ENCODE measurements at places on chromosomes 5 and 9.

DNA sequence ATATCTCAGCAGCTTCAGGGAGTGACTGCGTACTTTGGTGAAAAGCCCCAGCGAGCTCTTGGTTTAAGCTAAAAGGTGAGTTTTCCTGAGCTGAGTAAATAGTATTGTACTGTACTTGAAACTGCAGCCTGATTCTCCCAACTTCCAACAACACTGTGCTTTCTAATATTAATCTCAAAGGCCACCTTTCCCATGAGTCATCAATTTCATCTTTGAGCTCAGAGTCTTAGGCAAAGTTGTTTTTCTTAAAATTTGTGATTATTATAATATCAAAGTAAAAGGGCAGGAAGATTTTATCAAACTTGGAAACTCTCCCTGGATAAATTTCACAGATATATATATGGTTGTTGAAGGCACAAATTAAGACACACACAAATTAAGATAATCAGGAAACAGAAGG lies 51.0 kb downstream of the TRPC7 start:
- DNase-seq: no peak

- no peak for DNase-seq
Measured at GRCh38 chr5:116536316-116537083, 38.1 kb downstream of the SEMA6A start.

- DNase-seq: no peak
Measured at GRCh38 chr5:51399643-51400006, 16.4 kb downstream of the ISL1 start.

DNA sequence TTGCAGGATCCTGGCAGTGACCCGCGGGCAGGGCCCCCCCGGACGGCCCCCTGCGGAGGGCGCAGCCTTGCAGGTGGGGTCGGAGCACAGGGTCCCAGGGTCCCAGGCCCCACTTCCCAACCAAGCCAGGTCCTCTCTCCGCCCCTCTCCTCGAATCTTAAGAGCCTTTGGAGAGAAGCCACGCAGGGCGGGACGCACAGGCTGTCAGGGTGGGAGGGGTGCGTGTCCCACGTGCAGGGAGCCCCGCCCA lies 18.4 kb upstream of the EGFL7 start:
- DNase-seq: no peak

DNA sequence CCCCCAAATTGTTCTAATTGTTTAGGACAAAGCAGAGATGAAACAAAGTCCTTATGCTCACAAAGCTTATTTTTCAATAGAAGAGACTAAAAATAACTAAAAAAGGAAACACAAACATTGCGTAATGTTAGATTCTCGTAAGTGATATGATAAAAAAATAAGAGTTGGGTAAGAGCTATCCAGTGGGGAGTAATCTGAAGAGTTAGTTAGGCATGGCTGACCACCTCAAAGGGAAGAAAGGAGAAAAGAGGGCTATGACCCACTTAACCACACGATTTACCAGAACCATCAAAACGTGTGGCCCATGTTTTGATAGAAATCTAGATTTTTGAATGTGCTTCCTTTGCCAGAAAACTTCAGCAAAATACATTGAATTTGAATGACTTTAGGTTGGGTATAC lies 1296.8 kb upstream of the NUDT12 start:
- no peak for DNase-seq

- DNase-seq: no peak
Measured at GRCh38 chr9:70639853-70640814, 225.7 kb upstream of the KLF9 start.

DNA sequence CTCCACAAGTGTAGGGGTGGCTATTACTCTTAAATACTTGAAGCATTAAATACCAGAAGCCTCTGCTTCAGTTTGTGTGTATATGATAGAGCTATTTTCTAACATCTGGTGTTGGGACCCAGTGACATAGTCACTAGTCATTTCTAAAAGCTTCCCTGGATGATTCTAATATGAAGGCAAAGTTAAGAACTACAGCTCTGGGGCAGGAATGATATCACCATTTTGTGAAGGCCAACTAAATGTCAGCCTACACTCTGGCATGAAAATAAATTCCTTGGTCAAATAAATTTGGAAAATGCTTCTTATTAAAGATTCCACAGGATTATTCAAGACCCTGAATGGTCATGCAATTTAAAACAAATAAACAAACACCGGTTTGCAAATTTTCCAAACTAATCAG lies 197.7 kb downstream of the PLK2 start:
- DNase-seq: no peak

- DNase-seq: no peak
Measured at GRCh38 chr5:128684961-128685360, 146.9 kb upstream of the FBN2 start.

DNA sequence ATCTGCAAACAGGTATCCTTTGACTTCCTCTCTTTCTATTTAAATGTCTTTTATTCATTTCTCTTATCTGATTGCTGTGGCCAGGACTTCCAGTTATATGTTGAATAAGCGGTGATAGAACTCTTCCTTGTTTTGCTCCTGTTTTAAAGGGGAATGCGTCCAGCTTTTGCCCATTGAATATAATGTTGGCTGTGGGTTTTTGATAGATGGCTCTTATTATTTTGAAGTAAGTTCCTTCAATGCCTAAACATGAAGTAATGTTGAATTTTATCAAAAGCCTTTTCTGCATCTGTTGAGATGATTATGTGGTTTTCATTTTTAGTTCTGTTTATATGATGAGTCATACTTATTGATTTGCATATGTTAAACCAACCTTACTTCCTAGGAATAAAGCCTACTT lies 300.5 kb upstream of the CTNND2 start:
- no peak for DNase-seq

GRCh38 chr9:130938652-130939404 lies at the start of gene FIBCD1:
Gene FIBCD1, minus strand, starts transcription at chr9:130939247. Its CDS starts 640 bp downstream, at chr9:130938607.
- DNase-seq: no peak

DNA sequence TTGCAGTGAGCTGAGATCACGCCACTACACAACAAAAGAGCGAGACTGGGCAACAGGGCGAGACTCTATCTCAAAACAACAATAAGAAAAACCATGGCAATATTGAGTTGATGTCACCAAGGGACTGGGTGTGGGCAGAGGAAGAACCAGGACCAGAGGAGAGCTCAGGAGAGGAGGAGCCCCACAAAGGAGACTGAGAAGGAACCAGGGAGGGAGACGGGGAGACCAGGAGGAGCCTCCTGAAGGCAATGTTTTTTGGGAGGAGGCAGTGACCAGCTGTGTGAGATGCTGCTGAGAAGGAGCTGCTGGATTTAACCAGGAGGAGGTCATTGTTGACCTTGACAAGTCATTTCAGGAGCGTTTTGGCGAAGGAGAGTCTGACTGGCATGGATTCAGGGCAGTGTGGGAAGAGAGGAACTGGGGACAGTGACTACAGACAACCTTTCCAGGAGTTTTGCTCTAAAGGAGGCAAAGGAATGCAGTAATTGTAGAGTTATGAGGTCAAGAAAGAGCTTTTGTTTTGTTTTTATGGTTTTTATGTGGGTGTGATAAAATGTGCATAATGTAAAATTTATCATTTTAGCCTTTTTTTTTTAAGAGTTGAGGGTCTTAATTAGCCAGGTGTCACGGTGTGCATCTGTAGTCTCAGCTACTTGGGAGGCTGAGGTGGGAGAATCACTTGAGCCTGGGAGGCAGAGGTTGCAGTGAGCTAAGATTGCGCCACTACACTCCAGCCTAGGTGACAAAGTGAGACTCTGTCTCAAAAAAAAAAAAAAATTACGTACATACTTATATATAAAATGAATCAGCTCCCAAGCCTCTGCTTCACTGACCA lies 17.9 kb downstream of the TRUB2 start:
- DNase-seq: no peak

- DNase-seq: no peak
Measured at GRCh38 chr9:16282216-16282615, 588.3 kb downstream of the BNC2 start.

DNA sequence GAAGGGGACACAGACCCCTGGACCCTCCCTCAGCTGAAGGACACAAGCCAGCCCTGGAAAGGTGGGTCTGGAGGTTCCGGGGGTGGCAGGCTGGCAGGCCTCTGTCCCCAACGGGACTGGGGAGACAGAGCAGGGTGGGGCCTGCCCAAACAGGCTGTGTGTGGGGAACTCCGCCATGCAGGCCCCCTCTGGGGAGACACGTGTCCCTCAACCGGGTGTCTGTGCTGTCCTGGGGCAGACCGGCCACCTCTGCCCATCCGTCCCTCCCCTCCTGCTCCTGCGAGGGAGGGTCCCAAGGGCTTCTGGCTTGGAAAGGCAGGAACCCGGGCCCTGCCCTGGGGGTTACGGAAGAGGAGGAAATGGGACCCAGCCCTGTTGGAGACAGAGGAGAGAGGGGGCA lies 1.4 kb downstream of the SLC34A3 start:
- DNase-seq: no peak

GRCh38 chr9:87643107-87643650 lies 82.7 kb upstream of the CTSL start:
- no peak for DNase-seq

- no peak for DNase-seq
Measured at GRCh38 chr5:82413302-82414040, 135.3 kb upstream of the RPS23 start.

- DNase-seq: no peak
Measured at GRCh38 chr9:18666348-18666747, 192.4 kb downstream of the ADAMTSL1 start.

DNA sequence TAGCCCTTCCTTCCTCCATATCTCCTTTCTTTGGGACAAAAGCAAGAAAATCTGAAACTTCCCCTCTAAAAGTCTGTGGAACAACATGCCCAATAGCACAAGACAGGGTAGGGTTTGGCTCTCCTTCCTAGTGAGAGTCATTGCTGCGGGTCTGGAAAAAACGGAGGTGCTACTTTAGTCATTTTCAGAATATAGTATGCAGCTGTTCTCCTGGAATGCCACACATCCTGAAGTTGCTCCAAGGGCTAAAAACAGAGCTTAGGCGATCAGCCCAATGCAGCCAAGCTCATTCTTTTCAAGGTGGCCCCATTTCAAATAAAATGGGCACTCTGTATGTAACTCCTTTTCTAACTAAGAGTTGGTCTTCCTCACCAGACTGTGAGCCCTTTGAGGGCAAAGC lies 39.5 kb upstream of the MYOT start:
- DNase-seq: no peak

GRCh38 chr5:133524666-133525065 lies 87.7 kb downstream of the FSTL4 start:
- no peak for DNase-seq

DNA sequence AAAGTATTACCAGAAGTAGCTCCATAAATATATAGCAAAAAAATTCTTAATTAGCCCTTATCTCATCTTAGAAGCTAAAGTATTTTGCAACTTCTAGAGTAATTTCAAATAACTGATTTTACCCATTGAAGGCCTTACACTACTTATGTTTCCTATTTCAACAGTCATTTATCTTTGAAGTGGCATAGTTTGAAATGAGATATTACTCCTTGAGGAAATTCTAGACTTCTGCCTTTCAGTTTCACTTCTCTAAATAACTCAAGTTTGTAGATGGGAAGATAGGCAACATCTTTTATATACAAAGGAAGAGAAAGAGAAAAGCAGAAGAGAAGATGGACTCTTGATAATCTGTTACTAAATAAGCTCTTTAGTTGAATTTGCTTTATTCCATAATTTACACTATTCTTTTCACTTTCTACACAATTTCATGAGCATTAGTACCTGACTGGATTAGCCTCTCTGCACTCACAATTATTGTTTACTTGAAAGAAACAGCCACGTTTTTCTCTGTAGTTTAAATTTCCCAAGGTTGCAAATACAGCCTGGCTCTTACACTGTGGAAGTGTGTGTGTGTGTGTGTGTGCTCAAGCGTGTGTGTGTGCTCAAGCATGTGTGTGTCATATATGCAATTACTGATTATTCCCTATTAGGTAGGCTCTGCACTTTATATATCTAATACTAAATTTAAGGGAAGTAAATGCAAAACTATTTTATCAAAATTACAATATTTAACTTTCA lies 60.6 kb upstream of the EMB start:
- DNase-seq: no peak

GRCh38 chr5:82221020-82221419 lies 57.1 kb downstream of the RPS23 start:
- DNase-seq: no peak

GRCh38 chr5:138635265-138635664 lies 60.1 kb upstream of the HSPA9 start:
- no peak for DNase-seq

- no peak for DNase-seq
Measured at GRCh38 chr9:35718721-35719511, 13.1 kb downstream of the TLN1 start.

DNA sequence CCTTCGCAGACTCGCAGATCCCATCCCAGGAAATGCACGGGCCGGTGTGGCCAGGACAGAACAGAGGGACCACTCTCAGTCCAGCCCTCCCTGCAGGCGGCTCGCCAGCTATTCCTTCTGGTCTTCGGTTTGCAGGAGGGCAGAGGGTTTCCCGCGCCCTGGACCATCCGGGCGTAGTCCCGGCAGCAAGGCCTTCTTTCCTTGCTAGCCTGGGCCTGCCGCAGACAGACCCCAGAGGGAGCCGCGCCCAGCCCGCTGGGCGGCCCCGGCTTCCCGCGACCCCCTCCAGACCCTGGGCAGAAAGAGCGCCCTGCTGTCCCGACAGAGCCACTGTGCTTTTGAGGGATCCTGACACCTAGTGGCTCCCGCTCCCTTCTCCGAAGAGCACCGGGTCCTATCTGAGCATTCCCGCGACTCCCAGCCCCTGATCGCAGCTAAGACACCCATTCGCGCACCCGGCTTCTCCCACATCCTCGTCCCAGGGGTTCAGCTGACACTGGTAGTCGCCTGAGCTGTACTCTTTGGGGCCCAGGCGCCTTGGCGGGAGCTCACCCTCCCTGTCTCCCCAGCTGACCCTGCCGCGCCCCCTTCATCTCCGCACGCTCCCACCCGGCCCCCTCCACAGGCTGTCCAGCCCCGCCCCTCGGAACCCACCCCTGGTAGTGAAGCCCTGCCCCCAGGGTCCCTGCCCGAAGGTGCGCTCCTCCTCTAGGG lies 1.1 kb downstream of the CFAP90 start:
- no peak for DNase-seq

DNA sequence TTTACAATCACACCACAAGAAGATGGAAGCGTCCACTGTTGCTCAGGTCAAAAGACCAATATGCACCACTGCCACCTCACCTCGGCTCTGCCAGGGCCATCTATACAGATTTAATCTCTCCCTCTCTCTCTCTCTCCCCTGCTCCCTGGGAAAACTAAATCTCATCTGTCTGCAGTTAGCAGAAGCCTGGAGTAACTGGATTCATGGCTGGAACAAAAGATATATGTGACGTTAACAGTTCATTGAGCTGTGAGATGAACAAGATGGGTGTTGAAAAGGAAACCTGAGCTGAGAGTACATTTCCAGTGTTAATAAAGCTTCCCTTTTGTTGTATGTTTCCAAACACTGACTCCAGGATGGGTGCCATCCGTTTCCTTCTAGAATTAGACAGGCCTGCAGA lies 369.7 kb downstream of the CDK5RAP2 start:
- no peak for DNase-seq

DNA sequence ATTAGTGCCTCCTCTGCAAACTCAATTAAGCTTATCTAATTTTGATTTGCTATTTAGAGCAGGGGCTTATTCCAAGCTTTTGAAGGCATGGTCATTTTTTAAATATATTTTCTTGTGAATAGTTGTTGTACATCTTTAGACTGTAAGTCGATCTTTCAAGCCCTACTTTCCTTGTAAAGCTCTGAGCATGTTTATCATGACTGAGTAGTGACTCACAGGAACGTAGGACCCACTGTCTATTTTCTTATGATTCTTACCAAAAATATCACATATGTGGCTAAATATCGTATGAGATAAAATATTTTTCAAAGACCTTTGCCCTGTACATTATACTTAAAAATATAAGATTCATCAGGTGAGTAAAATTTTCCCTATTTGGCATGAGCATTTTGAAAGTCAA lies 440.4 kb upstream of the GRIN3A start:
- DNase-seq: no peak

- no peak for DNase-seq
Measured at GRCh38 chr5:139642213-139642612, 5.9 kb upstream of the CXXC5 start.

- DNase-seq: no peak
Measured at GRCh38 chr5:142323480-142324135, 1.2 kb downstream of the SPRY4 start.

Measured in stimulated activated CD4-positive, alpha-beta T cell treated with anti-CD3 and anti-CD28 coated beads, Interleukin-15, amount 100 ng/mL, for 1 hour (primary cell).